CD8-positive, alpha-beta memory T cell (primary cell): ENCODE measurements at places on chromosomes 16 and 17.

GRCh38 chr16:49382916-49383315 is 9.3 kb downstream of the C16orf78 start:
- no peak for DNase-seq

- DNase-seq = no peak
Observed at GRCh38 chr17:28406473-28406814, 432 bp upstream of the SLC46A1 start.

GRCh38 chr16:10565167-10565566 is 15.2 kb downstream of the EMP2 start:
- no peak for DNase-seq

DNA sequence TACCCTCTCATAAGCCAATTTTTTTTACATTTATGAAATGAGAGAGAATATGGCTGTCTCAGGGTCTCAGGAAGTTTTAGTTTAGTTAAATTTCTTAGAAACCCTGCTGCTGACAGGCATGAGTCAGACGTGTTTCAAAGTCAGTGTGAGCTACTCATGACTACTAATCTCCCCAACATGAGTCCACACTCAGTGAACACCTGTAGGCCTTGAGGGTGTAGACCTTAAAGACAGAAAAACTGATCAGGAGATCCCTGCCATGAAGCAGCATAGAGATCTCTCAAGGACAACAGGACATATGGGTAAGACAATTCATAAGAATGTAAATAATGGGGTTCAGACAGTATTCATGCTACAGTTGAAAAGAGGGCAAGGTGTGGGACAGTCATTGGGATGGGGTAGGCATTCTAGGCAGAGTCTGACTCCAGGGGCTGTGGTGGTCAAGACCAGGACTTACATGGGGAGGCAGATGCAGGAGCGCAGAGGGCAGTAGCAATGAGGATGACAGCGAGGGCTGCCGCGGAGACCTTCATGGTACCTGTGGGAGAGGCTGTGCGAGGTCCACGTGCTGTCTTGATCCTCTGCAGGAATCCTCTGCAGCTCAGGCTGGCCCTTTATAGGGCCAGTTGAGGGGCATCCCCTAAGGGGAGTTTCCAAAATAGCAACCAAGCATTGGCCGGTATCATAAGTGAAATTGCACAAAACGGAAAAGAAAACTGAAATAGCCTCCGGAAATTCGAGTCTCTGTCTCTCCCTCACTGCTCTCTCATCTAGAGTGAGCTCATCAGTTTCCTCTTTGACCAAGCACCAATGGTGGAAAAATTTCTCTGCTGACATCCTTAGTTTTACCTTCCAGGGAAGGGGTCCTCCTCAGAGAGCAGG is at the start of gene CCL5:
CCL5 (minus strand) TSS at position 588 of the 882 bp plus-strand sequence.
- DNase-seq = peak; percentile 92

GRCh38 chr16:29316761-29317183 is 89.7 kb downstream of the NPIPB11 start:
- no peak for DNase-seq

- DNase-seq = no peak
Observed at GRCh38 chr16:65012357-65012756, 109.5 kb downstream of the CDH11 start.

DNA sequence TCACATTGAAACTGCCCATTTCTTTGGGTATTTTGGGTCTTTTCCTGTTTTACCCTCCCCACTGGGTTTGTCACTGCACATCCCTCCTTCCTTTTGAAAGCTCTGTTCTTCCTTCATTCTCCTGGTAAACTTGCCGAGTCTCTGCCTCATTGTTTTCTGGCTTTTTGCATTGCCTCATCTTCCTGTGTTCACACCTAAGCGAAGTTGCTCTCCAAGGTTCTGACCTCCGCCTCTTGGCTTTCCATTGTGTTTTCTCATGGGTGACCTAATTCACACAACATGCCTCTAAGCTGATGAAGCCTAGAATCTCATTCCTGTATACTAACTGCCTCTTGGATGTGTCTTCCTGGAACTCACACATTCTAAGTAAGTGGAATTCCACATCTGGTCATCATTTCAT is 1096.1 kb upstream of the EEF2KMT start:
- DNase-seq = no peak

DNA sequence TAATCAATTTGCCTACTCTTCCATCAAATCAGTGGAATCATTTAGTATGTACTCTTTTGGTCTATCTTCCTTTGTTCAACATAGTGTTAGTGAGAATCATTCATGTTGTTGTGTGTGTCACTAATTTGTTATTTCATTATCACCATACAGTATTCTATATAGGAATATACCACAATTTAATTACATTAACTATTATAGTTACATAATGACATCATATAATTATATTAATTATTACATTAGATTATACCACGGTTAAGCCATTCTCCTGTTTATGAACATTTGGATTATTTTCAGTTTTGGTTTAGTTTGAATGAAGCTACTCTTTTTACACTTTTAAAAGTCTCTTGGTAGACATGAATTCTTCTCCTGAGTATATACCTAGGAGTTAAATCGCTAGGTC is 40.4 kb downstream of the MYO1D start:
- no peak for DNase-seq

- no peak for DNase-seq
Observed at GRCh38 chr16:49835161-49835777, 20.6 kb downstream of the ZNF423 start.

DNA sequence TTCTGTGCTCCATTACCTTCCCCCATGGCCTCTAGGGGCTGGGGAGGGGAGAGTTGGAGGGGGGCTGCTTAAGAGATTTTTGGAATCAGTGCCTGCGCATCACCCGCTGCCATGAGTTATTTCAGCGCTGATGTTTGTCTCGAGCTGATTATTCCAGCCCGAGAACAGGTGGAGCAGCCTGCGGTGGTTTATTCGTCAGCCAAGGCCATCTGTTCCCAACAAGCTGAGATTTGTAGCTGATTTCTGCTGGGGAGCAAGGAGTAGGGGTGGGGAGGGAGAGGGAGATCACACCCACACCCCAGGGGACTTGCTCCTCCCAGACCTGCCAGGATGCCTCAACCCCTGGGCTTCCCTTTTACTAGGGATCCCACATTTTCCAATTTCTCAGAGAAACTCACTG is 23.1 kb downstream of the PIPOX start:
- no peak for DNase-seq

- DNase-seq = no peak
Observed at GRCh38 chr16:15450624-15451023, 16.2 kb downstream of the BMERB1 start.

DNA sequence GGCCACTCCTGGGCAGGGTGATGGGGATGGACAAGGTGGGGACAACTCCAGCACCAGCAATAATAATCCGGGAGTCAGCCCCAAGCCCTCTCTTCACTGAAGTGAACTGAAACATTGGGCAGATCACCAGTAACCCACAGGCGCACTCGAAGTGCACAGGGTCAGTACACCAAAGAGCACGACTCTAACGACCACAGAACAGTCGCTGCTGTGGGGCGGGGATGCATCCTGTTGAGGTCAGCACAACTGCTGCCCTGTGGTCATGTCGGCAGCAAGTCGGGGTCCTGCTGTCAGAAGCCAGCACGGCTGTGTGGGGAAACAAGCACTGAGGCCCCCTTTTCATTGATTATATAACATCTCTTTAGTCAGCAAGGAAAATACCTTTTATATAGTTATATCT is 14.6 kb downstream of the DNASE1 start:
- no peak for DNase-seq

DNA sequence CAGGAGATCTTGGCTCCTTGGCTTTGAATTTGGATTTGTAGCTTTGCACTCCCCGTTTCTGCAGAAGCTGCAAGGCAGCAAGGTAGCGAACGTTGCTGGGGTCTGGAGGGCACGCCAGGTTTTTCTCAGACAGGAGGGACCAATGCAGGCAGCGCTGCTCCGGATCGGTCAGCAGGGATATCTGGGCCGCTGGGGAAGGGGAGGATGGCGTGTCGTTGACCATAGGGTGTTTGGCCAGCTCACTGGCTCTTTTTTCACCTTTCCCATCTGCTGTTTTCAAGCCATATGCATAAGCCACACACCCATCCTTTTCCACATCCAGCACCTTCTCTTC is 15.8 kb downstream of the C16orf46 start:
- no peak for DNase-seq

DNA sequence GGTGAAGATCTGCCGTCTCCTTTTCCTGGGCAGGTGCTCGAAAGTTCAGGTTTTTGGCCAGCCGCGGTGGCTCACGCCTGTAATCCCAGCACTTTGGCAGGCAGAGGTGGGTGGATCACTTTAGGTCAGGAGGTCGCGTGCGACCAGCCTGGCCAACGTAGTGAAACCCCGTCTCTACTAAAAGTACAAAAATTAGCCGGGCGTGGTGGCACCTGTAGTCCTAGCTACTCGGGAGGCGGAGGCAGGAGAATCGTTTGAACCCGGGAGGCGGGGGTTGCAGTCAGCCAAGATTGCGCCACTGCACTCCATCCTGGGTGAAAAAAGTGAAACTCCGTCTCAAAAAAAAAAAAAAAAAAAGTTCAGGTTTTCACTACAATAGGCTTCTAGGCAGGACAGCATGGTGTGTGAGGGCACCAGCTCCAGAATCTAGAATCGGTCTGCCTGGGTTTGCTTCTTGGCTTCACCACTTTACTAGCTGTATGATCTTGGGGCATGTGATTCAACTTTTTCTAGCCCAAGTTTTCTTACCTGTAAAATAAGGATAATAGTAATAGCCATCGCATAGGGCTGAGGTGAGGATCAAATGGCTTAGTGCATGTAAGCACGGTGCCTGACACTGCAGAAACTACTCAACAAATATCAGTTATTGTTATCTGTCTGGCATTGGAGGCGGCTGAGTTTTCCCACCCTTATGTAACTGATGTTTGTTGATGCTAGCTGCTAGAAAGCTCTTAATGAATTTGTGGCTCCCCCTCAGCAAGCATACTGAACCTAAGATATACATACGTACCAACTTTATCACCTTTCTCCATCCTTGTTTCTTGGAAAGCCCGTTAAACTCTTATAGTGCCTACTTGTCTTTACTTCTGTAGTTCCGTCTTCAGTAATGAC is 1.3 kb downstream of the PSMD12 start:
- DNase-seq = no peak

DNA sequence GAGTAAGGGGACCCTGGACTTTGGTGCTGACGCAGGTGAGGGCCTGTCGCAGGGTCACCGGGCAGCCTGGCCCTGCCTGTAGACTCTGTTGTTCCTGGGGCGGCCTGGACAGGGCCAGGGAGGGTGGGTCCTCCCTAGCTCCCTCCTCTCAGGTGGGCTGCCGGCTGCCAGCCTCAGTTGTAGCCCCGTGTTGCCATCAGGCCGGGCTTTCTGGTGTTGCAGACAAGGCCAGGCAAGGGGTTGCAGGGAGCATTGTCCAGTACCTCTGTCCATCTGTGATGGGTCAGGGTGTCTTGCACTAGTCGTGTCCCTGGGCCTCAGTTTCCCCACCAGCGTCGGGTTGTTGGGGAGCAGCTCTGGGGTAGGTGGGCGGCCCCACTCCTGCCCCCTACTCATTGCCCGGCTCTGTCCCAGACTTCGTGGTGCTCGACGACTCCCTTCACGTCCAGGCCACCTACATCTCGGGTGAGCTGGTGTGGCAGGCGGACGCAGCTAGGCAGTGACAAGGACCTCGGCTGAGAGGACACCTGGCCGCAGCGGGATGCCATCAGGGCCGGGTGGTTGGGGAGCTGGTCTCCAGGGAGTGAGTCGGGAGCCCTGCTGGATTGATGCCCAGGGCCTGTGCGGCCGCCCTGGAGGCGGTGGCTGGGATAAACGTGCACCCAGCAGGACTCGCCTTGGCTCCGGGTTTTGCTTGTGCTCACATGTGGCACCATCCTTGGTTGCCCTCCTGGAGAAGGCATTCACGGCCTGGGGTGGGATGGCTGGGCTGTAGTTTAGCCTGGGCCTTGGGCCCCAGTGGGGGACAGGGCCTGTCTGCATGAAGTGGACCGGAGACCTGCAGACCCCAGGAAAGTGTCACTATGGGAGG is 1.9 kb downstream of the CEMP1 start:
- no peak for DNase-seq

GRCh38 chr17:4143563-4144421 is 795 bp downstream of the CYB5D2 start:
- DNase-seq = peak; percentile 95

GRCh38 chr17:17419631-17420030 is 57.2 kb upstream of the MED9 start:
- no peak for DNase-seq

- DNase-seq = no peak
Observed at GRCh38 chr16:88459366-88460073, 6.4 kb downstream of the ZFPM1 start.

DNA sequence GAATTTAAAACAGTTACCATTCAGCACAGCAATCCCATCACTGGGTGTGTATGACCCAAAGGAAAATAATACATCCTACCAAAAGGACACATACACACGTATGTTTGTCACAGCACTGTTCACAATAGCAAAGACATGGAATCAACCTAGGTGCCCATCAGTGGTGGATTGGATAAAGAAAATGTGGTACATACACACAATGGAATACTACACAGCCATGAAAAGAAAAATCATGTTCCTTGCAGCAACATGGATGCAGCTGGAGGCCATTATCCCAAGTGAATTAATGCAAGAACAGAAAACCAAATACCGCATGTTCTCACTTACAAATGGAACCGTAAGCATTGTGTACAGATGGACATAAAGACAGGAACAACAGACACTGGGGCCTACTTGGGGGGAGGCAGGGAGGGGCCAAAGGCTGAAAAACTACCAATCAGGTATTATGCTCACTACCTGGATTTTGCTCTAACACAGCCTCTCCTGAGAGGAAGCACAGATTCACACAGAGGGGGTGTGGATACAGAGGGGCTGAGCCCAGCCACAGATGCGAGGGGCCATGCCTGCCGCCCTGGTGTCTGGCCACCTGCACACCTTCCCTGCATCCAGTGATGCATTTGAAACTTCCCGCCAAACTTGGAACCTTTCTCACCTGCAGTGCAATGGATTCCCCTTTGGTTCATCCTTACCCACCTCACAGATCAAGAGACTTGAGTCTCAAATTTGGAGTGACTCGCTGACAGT is 55.9 kb downstream of the USP22 start:
- no peak for DNase-seq

GRCh38 chr17:82781894-82782274 is 30.0 kb downstream of the TBCD start:
- DNase-seq = peak; percentile 78

DNA sequence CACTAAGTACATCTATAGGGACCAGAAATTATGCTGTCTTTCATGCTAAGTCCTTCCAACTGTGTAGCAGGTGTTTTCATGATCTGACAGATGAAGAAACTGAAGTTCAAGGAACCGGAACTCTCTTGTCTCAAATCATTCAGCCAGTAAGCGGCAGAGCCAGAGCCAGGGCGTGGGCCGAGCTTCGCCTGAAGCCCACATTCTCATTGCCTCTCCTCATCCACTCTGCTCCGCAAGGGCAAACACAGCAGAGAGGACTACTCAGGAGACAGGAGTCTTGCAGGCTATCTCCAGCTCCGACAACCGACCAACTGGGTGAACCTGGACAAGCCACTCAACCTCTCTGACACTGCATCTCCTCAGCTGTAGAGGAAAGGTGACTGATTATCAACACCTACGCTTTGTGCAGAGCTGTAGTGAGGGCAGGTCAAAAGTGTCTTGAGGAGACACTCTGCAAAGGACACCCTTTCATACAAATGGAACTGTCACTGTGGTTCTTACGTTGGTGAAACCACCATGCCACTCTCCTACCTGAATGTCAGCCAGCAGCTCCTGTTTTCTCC is 72.9 kb downstream of the CYTH1 start:
- DNase-seq = no peak

- no peak for DNase-seq
Observed at GRCh38 chr17:27906226-27906580, 13.0 kb upstream of the LYRM9 start.
